ENCODE measurements at places on chromosomes 16 and 17.

DNA sequence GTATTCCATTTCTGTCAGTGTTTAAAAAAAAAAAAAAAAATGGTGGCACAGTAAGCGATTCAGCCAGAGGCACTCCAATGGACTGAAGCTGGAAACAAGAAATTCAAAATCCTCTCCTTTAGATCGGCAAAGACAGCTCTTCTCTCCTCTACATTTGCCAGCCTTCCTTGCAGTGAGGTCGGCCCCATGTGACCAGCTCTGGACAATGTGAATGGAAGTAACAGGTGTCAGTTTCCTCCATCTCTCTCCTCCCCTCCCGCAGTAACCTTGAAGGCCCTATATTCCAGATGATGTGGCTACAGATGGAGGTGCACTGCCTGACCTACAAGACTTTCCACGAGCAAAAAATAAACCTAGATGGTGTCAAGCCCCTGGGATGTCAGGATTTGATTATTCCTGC, 15.0 kb downstream of the CUEDC1 start:
- no peak for DNase-seq

DNA sequence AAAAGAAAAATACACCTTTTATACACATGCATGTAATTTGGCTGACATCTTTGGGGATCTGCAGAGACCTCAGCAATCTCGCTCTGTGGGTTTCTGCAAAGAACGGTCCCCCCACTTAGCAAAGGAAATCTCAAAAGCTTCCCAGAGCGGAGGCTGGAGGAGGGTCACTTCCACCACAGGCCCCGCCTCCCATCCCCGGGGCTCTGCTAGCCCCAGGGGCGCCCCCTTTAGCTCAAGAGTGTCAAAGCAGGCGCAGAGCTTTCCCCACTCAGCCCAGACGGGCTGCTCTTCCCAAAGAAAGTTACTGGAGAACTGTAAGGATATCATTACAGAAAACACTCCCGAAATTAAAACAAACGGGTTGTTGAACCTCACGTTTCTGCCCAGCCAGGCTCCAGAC, 11.4 kb downstream of the SLC13A5 start:
- DNase-seq = peak; percentile 70

- no peak for DNase-seq
These were observed 467.7 kb downstream of the SOX9 start for GRCh38 chr17:72588561-72588960.

DNA sequence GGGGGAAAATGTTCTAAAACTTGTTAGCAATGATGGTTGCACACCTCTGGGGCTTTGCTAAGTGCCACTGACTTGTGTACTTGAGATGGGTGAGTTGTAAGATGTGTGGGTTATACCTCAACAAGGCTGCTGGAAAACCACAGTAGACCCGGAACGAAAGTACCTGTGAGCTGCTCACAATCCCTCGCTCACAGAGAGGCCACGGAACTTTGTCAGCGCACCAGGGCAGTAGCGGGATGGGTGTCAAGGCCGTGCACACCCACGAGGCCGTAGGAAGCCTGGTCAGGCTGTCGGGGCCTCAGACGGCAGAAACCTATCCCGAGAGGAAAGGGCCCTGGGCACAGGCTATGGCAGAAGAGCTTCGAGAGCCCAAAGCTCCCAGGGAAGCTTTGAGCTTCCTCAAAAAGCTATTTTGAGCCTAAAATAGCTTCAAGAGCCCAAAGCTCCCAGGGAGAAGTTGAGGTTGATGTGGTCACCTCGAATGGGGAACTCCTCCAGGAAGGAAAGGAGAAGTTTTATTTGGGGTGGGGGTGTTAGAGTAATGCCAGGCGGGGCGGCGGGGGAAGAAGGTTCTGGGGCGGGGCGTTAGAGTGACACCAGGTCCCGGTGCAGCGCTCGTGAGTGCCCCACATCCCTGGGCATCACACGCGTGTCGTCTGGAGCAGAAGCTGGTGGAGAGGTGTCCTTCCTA, 19.0 kb downstream of the CBFA2T3 start:
- DNase-seq = no peak

DNA sequence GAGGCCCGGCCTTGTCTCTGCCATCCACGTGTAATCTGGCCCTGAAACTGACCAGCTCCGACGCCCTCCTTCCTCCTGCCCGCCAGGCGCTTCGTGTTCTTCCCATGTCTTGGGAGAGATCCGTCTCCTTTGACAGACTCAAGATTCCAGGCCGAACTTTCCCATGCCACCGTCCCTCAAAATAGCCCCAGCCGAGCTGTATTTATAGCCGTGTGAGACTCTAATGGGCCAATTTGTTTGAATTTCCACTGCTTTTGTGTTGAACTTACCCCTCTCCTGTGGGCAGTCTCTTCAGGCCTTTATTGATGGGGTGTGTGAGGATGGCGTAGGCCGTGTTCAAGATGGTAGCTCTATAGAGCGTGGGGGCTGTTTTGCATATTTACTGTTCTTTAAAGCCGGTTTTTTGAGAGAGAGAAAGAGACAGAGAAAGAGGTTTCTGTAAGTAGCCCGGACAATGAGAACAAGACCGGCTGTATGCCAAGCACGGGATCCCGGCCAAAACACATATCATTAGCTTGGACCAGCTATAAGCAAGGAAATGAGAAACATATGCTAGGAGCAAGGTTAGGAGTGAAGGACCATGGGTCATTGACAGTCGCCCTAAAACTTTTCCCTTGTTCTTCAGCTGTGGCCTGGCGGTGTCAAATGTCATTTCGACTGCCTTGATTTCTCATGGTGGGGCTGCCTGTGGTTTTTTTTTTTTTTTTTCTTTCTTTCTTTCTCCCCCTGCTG, 124.5 kb upstream of the ZFHX3 start:
- DNase-seq = no peak

Data from activated effector memory CD4-positive, alpha-beta T cell treated with anti-CD3 and anti-CD28 coated beads, Interleukin-2, amount 50 U/mL, for 16 hours (primary cell).